Lower leg skin (tissue), 4 donors: ENCODE measurements at places on chromosomes 5 and 9.

GRCh38 chr5:35125746-35126145 is 78.0 kb upstream of the AGXT2 start:
- no peak for DNase-seq

DNA sequence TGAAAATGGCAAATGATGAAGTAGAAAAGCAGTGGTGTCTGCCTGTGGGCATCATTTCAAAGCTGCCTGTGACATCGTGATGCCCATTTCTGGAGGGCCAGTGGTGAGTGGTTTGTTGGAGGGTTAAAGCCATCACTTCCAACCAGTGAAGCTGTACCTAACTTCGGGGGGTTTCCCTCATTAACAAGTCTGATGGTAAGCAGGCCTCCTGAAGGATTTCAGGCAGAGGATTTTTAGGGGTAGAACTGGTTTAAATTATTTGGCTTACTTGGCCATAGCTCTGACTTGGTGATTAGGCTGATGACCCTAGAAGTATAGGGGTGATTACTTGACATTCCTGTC is 10.7 kb downstream of the TNFAIP8 start:
- DNase-seq: no peak

- no peak for DNase-seq
Observed at GRCh38 chr5:61687371-61687770, 355.3 kb downstream of the ZSWIM6 start.

- no peak for DNase-seq
Observed at GRCh38 chr5:36719282-36719681, 112.9 kb downstream of the SLC1A3 start.

DNA sequence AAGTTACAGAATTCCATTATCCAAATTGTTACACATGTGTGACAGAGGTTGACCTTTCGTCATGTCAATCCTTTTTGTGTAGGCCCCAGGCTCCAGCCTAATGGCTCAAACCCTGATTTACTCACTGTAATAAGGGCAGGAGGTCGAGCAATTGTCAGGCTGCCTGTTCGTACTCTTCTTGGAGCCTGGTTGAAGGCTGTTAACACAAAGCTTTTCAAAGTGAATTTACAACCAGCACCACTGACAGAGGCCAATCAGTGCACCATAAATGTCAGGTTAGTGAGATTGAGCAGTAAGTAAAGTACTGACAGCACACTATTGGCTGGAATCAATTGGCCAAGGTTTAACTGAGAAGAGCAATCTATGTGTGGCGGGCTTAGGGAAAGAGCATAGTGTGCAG is 16.8 kb downstream of the PRDM6 start:
- no peak for DNase-seq

- DNase-seq: no peak
Observed at GRCh38 chr5:168317521-168318147, 26.2 kb downstream of the WWC1 start.

DNA sequence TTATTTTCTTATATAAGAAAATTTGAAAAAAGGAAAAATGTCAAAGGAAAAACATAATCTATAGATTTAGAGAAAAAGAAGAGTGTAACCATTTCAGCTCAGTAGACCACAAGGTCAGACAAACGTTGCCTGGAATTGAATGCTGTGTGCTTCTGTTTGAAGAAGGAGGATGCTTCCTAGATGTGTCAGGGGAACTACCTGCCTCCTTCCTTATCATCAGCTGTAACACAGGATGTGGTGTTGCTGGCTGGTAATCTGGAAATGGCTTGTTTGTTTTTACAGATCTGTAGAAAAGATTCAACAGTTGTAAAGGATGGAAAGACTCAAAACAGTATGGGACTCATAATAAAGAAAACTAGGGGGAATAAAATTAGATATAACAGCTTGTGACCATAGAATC is 160.7 kb upstream of the MEF2C start:
- DNase-seq: no peak

GRCh38 chr5:178244576-178244975 is 12.0 kb upstream of the PHYKPL start:
- no peak for DNase-seq

- DNase-seq: no peak
Observed at GRCh38 chr9:116219686-116220085, 66.1 kb downstream of the PAPPA start.
